ENCODE measurements at places on chromosomes 5 and 9.

- DNase-seq = no peak
Observed at GRCh38 chr5:32151198-32151597, 22.9 kb downstream of the GOLPH3 start.

DNA sequence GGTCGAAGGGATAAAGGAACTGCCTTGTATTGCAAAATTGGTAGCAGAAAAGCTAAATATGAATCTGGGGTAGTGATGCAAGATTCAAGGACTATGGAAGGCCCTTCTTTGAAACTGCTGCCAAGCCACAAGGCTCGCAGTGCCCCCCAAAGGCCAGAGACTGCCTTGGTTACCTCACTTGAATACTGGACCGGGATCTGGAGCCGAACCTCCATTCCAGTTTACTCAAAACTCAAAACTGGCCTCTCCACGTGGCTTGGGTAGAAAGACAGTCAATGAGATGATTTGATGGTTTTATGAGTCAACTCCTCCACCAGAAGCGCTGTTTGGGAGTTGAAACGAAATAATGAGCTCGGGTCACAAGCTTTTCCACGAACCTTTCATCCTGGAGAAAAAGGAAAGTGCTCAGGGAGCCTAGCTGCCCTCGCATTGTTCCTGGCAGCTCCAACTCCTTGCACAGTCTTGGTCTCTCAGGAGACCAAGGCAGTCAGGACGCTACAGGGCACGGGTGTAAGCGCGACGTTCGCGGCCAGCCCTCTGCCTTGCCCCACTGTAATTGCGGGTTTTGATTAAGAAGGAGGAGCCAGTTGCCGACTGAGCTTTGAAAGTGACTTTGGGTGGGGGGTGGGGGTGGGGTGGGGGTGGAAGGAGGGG lies 2.8 kb downstream of the ST8SIA4 start:
- DNase-seq = no peak

- DNase-seq = no peak
Observed at GRCh38 chr5:5288201-5288600, 134.3 kb upstream of the ICE1 start.

GRCh38 chr9:83200531-83200930 lies 137.6 kb upstream of the RASEF start:
- no peak for DNase-seq

GRCh38 chr9:70534061-70534460 lies 119.6 kb upstream of the KLF9 start:
- no peak for DNase-seq

GRCh38 chr9:132912131-132912530 lies 32.3 kb downstream of the TSC1 start:
- no peak for DNase-seq
